Stromal cell of bone marrow (primary cell): ENCODE measurements at places on chromosomes 11 and 22.

DNA sequence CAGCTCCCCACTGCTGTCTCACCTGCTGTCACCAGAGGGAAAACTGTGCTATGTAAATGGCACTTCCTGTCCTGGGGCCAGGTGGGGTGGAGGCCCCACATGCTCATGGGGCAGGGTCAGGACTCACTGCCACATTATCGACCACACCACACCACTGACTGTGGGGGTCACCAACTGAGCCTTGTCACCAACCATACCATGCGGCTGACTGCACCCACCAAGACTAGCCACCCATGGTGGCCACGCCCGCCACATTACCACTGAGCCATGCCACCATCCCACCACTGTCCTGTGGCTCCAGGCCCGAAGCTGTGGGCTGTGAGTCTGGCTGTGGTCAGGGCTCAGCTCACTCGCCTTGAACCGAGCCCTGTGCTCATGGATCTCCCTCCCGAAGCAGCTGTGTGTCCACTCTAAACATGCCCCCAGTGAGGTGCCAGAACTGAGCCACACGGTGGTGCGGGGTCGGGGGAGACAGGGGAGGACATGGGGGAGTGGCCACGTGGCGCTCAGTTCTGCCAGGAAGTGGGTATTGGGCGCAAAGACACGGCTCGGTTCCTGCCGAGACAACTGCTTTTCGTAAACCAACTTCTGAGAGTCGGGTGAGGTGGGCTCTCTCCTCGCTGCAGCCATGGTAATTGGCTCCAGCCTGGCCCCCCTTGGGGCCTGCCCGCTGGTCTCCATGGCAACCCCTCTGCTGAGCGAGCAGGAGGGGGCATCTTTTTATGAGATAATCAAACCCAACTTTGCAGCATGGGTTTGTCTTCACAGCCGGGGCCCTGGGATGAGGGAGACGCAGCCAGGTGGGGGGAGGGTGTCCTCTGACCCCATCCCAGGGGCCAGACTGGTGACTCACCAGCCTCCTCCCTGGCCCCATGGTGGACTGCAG is 23.2 kb downstream of the RTN4R start:
- DNase-seq, result no peak

DNA sequence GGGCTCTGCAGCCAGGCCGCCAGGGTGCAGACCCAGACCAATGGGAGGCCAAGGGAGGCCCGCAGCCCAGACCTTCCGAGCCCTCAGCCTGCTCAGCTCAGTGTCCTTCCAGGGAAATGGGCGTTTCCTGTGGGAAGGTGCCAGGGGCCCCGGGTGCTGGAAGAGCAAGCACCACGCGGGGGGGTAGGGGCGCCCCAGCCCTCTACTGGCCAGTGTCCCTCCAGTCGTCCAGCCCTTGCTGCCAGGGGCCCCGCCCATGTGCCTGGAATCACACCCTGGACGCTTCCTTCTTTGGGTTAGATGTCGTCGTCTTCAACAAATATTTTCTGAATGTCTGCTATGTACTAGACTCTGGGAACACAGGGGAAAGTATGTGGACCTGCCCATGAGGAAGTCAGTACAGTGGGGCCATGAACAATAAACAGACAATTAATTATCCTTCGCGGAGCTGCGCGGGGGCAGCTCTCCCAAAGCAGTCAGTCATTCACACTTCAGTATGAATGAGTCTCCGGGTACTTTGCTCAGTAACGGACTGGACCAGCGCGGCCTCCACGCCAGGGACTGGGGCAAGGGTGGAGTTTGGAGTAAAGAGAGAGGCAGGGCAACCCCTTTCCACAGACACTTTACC is 60.2 kb downstream of the CDKN1C start:
- DNase-seq, result no peak

DNA sequence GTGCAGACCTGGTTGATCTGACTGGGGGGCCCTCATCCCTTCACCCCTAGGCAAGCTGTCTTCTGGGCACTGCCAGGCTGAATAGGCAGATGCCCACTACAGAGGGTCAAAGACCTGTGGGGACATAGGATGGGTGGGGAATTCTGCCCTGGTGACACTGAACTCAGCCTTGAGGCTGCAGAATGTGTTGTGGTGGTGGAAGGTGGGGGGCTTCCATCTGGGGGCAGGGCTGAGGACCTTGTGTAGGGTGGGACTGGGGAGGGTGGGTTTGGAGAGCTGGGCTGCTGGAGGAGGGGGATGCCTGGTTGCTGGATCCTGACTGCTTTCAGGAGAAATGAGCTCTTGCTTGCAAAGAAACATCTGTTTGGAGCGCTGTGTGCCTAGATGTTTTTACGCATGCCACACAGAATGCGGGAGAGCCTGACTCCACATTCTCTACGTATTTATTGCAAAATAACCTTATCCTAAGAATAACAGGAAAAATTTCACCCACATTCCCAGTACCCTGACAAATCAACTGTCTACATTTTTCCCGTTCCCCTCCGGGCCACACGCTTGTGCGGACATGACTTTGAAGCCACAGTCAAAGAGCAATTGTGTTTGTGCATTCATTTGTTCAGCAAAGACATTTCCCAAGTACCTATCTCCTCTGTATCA is 18.3 kb downstream of the SMIM38 start:
- no peak for DNase-seq

DNA sequence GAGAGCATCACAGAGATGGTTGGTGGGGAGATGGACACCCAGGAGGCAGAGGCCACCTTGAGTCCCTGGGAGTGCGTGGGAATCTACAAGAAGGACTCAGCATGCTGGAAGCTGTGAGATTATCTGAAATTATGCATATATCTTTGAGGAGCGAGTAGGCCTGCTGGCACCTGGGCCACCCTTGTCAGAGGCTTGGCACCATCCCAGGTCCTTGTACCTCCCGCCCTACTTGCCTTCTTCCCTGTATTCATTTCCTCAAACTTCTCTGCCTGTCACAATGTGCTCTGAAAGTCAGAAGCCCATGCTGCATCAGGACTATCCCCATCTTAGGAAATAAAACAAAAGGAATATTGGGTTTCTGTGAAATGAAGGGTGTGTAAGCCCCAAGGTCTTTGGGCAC is 133.0 kb upstream of the CSNK2A3 start:
- DNase-seq, result no peak

- DNase-seq, result no peak
Observed at GRCh38 chr11:35418282-35419183, 825 bp downstream of the SLC1A2 start.
